ENCODE measurements at places on chromosomes 7 and 10.

GRCh38 chr7:143046426-143046851, 5.7 kb upstream of the OR6V1 start:
- no peak for DNase-seq

DNA sequence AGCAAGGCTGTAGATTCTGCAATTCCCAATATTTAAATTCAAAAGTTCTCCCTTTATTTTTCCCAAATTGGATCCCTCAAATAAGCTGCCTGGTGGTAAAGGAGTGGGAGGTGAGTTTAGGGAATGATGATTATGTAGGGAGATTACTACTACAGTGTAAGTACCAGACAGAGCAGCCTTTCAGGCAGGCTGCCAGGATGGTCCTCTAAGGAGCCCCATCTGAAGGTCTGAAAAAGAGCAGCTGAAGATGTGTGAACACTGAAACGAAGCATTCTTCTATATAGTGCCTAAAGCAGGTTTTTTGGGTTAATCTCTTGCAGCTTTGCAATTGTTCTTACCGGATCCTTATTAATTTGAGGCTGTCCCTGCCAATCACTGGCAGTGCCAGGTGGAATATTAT, 84.7 kb downstream of the CREB5 start:
- no peak for DNase-seq

DNA sequence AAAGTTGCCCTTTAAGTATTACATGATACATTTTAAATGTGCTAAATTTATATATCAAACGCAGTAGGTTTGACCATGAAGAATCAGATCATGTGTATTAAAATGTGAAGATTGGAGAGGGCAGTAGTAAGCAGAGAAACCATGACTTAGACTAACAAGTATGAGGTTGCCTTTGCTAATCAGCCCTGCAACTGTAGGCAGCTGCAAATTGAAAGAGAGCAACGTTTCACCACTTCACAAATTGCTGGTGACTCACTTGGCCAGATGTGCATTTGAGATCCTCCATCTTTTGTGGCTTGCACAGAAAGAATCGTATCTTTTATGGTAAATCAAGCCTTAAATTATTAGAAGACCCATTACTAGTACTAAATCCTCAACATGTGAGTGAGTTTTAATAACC, 10.1 kb upstream of the SEMA3A start:
- no peak for DNase-seq

- DNase-seq, result no peak
Observed at GRCh38 chr7:122304996-122305421, 459 bp upstream of the FEZF1 start.

DNA sequence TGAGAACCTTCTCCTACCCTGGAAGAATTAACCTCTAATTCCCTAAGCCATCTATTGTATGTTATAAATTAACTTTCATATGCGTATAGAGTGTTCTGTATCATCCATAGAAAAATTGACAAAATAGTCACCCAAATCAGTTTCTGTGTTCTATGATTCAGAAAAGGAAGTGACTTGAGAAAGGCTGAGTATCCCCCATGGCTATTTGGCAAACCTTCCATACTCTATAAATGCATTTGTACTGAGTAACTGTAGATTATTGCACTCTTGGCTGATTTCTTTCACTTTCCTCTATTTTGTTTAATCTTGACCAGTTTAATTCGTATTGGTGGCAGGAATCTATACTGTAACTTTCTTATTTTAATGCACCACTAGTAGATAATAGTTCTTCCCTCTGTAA, 182.2 kb downstream of the HTR7 start:
- DNase-seq, result no peak

DNA sequence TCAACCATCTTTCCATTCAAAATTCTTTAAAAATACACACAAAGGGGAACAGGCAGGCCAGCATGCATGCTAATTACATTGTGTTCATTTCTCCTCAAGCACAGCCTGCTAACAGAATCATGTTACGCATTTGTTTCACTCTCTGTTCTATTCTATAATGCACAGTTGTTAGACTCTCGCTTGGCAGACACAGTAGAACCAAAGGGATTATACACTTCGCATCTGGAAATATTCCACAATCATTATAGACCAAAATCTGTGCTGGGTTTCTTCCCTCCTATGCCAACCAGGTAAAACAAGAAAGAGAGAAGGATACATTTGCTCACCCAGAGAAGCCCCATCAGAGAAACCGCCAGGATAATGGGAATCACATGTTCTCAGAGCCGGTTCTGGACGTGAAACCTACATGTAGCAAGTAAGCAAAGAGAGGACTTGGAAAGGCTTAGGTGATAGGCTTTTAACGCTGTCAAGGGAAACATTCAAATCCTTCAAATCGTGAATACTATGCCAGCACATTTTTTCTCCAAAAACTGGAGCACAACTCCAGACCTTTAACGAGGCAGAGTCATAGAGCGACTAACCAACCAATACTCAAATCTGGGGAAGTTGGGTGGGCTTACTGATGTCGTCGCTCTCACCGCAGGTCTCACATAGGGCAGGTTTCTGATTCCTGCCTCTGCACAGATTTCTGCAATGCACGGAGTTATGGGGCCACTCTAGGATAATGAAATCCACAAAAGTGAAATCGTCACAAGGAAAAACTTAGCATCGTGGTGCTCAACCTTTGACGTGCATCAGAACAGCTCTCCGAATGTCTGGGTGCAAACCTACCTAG, 380.5 kb upstream of the AUTS2 start:
- DNase-seq, result no peak

GRCh38 chr10:129967579-129968019, 3.5 kb upstream of the EBF3 start:
- no peak for DNase-seq

DNA sequence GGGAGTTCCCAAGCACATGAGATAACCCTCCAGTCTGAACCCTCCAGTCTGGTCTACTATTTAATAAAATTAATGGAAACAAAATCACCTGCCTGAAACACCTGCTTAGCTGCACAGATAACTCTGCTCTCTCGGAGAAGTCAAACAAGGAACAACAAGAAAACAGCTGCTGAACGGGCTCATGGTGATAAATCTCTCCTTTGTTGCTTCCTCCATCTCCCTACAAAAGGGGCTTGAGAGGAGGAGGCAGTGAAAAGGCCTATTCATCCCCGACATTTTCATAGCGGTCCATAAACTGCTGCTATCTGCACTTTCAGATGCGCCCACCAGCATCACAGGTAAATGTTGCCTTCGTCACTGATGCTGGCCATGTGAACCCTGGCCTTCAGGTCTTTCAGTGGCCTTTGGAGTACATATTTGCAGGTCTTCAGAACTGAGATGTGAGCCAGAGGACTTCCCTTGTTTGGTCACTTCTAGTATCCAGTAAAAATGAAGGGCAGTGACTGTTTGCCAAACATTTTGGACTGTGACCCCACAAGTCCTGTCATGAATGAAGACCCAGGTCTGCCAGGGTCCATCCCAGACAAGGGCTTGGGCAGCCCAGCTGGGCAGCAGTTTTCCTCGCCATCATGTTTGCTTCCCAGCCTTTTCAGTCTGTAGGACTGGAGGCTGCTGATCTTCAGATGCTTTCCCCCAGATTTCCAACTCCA, 15.9 kb downstream of the FKBP6 start:
- DNase-seq, result no peak

- no peak for DNase-seq
Observed at GRCh38 chr7:106542550-106543220, 118.3 kb downstream of the CCDC71L start.

- no peak for DNase-seq
Observed at GRCh38 chr10:53108317-53108934, 335.8 kb upstream of the MBL2 start.

DNA sequence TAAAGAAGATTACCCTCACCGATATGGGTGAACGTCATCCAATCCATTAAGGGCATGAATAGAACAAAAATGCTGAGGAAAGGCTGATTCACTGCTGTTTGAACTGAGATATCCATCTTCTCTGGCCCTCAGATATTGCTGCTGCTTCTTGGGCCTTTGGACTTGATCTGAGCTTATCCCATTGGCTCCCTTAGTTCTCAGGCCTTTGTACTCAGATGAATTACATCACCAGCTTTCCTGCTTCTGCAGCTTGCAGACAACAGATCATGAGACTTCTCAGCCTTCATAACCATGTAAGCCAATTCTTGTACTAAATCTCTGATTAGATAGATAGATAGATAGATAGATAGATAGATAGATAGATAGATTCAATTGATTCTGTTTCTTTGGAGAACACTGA, 40.2 kb downstream of the CYCS start:
- DNase-seq, result no peak

DNA sequence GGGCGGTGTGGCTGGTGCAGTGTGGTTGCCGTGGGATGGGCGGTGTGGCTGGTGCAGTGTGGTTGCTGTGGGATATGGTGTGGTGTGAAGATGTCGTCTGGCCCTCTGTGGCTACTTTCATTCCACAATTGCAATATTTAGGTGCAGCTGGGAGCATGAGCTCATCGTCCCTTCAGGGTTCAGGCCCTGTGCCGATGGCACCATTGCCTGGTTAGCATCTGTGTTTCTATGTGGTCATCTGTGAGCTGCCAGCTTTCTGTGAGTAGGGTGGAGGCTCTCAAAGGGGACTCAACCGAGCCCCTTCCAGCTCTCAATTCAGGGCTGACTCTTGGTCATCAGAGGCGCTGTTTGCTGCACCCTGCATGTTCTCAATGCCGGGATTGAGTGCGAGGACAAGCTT, 3.6 kb downstream of the ADGRA1 start:
- DNase-seq, result no peak
